ENCODE measurements at places on chromosomes 2 and 18.

DNA sequence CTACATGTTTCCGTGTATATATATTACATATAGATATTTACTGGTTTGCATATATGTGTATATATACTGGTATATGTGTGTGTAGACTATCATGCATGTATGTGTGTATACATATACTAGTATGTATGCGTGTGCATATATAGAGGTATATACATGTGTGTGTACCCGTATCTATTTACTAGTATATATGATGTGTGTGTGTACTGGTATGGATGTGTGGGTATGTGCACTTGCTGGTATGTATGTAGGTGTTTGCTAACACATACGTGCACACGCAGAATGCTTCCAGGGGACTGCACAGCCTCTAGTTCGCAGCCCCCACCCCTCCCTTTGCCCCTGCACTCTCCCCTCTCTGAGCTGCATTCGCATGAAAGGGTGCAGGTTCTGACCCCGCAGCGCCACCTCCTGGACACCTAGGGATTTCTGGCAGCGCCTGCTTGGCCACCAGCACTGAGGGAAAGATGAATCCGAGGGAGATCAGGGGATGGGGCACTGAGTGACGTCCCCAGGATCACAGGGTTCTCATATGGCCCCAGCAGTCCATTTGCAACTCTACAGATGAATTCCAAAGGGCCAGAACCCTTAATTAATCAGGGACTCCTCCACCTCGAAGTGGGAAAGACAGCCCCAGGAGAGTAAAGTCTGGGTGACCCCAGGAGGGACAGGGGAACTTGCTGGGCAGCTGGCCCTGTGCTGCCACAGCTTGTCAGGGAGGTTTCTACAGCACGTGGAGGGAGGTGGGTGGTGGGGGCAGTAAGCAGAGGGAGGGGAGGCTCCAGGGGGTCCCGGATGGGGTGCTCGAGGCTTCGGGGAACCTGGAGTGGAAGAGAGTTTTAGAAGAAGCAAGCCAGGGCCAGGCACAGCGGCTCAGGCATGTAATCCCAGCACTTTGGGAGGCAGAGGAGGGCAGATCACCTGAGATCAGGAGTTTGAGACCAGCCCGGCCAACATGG is 66.8 kb upstream of the ASAP2 start:
- peak; percentile 4 for DNase-seq

DNA sequence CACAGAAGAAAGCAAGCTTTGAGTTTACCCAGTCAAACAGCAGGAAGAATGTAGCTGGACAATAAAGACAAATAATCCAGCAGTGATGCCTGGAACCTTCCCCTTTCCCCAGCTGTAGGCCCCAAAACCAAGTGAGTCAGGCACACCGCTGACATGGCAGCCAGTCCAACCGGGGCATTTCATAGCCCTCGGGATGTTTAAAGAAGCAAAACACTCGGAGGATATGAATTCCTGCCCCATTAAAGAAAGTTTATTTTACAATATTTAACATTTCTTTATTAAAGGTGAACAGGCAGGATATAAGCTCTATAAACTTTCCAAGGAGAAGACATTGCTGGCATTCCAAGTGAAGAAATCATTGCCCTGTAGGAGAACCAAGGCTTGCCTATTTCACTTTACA is 507.6 kb upstream of the TNP1 start:
- DNase-seq: no peak

DNA sequence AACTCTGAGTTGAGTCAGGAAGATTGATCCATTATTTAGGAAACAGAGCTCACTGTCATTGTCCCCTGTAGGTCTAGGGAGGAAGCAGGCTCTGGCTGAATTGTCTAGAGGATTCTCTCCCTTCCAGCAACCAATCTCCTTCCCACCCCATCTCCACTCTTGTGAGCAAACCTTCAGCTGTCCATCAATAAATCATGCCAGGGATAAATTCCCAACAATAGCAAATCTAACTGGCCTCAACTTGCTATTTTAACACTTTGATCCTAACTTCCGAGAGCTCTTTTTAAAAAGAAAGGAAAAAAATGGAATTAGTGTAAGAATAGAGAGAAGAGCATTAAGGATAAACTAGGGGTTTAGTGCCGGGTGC is 53.5 kb downstream of the ATP8B1 start:
- DNase-seq: no peak

DNA sequence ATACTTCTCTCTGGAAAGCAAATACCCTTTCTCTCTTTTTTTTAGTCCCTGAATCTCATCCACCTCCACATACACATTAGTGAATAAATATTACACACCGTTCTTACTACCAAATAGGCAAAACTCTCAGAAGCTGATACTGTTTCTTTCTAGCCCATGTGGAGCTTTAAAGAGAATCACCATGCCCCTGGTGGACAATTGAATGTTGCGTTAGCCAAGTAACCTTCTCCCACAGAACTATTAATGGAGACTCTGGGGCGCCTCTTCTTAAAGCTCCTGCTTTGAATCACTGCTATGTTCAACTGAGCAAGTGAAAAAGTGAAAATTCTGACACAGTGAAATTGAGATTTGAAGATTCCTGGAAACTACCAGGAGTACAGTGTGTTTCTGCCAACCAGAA is 522.8 kb upstream of the CDH7 start:
- no peak for DNase-seq

DNA sequence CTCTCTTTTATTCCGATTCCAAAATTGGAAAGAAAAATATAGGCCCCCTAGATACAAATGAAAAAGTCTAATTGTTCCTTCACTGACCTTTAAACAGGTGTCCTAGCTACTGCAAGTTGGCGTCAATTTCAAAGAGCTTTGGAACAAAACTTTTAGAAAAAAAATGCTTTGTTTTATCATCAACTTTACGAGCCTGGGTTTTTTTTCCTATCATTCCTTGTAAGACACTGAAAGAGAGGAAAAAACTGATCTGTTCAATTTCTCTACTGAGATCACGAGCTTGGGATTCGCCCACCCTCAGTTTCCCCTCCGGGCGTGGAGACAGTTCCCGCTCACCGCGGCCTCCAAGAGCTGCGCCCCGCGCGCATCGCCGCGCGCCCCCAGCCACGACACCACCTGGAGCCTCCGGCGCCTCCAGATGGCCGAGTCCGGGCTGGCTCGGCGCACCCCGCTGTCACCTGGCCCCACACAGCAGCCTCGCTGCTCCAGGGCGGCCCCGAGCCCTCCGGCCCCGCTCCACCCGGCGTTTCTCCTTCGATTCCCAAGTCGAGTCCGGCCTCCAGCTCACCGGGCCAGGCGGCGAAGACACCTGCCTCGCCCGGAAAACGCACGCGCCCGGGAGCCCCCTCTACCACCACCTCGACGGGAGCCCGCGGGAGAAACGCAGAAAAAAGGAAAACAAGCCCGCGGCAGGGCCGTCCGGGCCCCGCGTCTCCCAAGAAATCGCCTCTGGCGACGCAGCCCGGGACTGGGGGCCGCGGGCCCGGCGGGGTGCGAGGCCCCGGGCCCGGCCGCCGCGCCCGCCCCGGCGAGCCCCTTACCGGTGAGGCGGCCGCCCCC is 656 bp downstream of the TBC1D8 start:
- no peak for DNase-seq
